ENCODE measurements at places on chromosomes 5 and 9.
A peak's percentile ranks its signal among the peaks of the same experiment; 100 is the strongest.

DNA sequence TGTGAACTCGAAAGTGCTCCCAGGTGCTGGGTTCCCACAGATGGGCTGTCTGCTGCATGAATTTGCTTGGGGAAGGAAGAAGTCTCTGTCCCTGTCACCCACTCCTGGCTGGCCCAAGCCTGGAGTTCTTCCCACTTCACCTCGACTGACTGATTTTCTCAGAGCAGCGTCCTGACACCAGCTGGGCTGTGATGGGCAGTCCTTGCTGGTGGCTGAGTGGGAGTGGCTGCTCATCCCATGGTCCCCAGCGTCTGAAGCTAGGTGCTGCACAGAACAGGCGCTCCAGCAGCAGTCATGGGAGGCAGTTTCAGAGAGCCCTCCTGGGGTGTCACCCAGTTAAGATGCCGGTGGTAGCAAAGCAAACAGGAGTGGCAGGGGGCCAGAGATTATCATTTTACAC lies 10.1 kb upstream of the NEURL1B start:
- DNase-seq, result no peak

- DNase-seq, result no peak
Observed at GRCh38 chr5:155455791-155456514, 442.4 kb downstream of the KIF4B start.

- peak; percentile 19 for DNase-seq
Observed at GRCh38 chr5:138353560-138354080, 1.1 kb downstream of the KDM3B start.

- DNase-seq, result no peak
Observed at GRCh38 chr5:181163487-181164075, 16.2 kb downstream of the OR2V2 start.

DNA sequence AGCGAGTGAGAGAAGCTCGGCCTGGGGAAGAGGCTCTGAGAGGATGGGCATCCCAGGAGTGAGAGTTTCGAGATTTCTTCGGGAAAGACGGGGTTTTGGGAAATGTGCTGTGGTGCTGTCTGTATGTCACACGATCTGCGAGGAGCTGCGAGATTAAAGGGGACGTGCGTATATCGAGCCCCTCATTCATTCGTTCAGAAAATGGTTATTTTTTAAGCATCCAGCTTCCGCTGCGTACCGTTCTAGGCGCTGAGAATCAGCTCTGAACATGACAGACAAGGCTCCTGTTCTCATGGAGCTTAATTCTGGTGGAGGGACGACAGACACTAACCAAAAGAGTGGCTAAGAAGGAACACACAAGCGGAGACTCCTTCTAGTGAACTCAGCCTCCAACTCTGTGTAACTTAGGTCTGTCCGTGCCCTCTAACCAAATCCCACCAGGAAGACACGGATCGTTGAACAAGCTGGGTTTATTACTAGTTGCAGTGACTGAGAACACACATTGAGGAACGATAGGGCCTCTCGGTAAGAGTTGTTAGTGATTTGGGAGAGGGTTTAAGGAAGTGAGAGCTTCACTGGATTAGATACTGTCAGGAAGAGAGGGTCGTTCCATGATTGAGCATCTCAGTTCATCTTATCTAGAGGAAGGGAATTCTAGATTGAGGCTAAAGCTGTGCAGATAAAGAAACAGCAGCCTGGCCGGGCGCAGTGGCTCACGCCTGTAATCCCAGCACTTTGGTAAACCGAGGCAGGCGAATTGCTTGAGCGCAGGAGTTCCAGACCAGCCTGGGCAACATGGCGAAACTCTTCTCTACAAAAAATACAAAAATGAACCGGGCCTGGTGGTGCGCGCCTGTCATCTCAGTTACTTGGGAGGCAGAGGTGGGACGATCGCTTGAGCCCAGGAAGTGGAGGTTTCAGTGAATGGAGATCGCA lies 1.0 kb upstream of the FBXW11 start:
- DNase-seq, result no peak

- no peak for DNase-seq
Observed at GRCh38 chr5:54713923-54714581, 196.5 kb downstream of the SNX18 start.

GRCh38 chr5:32276173-32276853 lies 36.4 kb downstream of the MTMR12 start:
- no peak for DNase-seq

DNA sequence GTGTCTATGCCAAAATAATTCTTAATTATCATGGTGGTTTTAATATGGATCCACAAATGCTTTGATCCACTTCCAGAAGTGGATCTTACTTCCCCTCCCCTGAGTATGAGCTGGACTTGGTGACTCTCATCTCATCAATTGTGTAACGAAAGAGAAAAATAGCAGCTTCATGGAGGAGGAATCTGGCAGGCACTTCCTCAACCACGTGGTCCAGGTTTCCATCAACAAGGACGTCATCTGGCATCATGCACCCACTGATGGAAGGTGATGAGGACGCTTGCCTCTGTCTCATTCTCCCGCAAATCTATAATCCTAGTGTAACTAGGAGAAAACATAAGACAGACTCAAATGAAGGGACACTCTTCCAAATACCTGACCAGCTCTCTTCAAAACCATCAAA lies 54.6 kb upstream of the S1PR3 start:
- no peak for DNase-seq

DNA sequence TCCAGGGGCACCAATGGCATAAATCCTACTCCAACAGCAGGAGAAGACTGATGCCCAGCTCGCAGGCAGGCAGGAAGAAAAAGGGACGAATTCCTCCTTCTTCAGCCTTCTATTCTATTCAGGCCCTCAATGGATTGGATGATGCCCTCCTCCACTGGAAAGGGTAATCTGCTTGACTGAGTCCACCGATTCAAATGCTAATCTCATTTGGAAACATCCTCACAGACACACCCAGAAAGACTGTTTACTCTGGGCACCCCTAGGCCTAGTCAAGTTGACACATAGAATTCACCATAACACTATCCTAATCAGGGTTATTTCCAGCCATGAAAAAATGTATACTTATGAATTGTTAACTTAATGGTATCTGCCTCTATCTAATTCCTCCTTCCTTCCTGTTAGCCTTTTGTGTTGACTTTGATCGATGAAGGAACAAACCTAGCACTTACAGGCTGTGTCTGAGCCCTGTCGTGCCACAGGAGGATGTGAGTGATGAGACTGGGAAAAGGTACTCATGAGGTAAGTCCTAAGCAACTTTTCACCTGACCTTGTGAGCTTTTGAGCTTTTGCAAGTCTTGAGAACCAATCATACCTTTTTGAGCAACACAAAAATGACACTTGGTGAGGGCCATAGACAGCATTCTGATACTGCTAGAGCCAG lies 36.5 kb downstream of the FOXD1 start:
- no peak for DNase-seq

GRCh38 chr9:87766697-87767096 lies 40.8 kb downstream of the CTSL start:
- no peak for DNase-seq

- no peak for DNase-seq
Observed at GRCh38 chr5:98964621-98965020, 35.8 kb upstream of the CHD1 start.

DNA sequence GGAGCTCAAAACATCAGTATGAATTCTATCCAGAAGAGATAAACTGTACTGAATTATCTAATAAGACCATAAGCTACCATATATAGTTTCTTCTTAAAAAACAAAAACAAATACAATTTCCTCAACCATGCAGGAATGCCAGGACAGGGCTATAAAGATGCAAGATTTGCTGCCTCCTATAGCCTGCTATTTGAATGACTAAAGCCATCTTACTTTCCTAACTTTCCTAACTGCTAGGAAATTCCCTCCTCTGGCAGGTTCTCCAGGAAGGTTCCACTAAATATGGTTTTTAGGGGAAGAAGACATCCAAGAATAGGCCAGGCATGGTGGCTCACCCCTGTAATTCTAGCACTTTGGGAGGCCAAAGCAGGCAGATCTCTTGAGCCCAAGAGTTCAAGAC lies 15.1 kb downstream of the KIF27 start:
- DNase-seq, result no peak

DNA sequence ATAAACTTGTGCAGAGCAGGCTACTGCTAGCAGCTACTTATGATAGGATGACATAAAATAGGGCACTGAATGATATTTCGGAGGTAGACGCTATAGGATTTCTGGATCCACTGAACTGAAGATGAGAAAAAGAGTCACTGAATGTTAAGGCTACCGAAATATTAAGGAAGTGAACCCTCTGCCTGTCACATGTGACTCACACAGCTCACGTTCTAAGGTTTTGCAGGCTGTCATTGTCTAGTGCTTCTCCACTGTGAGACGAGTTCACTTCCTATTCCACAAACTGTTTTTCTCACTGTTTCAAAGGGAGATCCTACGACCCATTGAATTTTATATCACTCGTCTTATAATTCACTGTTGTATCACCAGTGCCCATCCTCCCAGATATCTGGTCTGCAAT lies 100.8 kb downstream of the CTNND2 start:
- DNase-seq, result no peak

DNA sequence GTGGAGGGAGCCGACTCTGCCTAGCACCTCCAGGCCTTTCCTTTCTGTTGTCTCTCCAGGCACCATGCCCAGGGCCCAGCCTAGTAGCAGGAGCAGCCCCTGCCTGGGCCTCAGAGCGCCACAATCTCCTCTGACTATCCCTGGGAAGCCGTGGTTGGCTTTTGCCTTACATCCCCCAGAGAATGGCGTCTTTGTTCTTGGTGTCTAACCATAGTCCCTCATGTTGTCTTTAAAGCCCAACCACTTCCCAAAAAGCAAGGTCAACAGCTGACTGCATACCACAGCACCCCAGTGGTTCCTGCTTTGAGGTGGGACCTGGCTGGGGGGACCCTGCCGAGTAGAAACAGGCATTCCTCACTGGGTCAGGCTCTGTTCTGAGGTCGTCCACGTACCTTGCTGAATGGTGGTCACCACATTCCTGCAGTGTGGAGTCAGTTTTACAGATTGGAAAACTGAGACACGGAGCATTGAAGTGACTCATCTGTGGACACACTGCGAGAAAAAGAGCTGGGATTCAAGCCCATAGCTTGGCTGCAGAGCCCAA lies 13.7 kb upstream of the CERCAM start:
- DNase-seq, result no peak

- DNase-seq, result no peak
Observed at GRCh38 chr5:128674837-128675446, 136.9 kb upstream of the FBN2 start.

DNA sequence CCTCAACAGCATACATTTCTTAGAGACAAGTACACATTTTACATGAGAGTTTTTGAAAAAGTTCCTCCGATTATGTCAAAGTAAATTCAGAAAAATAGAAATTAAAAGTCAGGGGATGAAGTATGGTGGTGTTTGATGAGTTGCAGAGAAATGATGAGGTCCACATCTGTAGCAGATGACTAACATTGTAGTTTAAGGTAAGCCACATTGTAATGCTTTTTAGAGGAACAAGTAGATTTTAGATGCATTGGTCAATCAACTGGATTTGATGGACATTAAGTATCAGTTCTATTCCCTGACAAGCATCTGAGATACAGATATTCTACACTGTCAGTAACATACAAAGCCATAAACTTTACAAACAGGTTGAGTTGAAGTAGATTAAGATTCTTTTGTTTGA lies 402.4 kb upstream of the RORB start:
- DNase-seq, result no peak

- no peak for DNase-seq
Observed at GRCh38 chr5:175489693-175490443, 11.5 kb downstream of the SFXN1 start.

- DNase-seq, result no peak
Observed at GRCh38 chr9:4508907-4509589, 18.8 kb downstream of the SLC1A1 start.

DNA sequence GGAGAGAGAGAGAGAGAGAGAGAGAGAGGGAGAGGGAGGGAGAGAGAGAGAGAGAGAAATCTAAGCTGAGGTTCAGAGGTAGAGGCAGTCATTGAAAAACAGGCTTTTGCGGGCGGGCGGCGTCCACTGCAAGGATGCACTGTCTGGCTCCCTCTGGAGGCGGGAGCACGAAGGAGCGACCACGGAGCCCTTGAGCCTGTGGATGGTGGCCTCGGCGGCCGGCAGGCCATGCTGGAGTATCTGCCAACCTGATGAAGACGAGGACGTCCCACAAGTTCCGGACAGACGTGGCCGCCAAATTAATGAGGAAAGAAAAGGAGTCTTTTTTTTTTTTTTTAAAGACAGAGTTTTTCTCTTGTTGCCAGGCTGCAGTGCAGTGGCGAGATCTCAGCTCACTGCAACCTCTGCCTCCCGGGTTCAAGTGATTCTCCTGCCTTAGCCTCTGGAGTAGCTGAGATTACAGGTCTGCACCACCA lies 2.2 kb upstream of the CCDC125 start:
- DNase-seq, result peak; percentile 68

- no peak for DNase-seq
Observed at GRCh38 chr9:35914301-35914807, 5.1 kb downstream of the SPAAR start.

GRCh38 chr5:174563899-174564298 lies 160.5 kb upstream of the MSX2 start:
- DNase-seq, result no peak

DNA sequence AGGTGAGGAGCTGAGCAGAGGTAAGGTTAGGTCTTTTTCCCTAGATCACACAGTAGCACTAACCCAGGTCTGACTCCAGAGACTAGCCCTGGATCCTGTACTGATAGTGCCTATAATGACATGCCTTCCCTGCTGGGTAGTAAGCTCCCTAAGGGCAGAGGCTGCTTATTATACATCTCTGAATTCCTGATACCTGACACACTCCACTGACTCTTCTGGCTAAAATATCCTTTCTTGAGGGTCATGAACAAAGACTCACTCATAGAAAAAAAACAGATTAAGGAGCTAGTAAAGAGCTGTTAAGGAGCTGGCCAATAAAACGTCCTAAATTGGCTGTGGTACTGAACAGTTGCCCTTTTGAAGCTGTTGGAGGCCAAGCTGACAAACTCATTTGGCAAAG lies 149.0 kb upstream of the ITGA1 start:
- DNase-seq, result no peak

- peak; percentile 79 for DNase-seq
Observed at GRCh38 chr5:178113141-178113787, at the start of gene N4BP3. N4BP3 (plus strand) TSS chr5:178113532; CDS start chr5:178119584, 6,052 bp downstream.

- DNase-seq, result no peak
Observed at GRCh38 chr5:143314659-143315058, 88.8 kb downstream of the NR3C1 start.

DNA sequence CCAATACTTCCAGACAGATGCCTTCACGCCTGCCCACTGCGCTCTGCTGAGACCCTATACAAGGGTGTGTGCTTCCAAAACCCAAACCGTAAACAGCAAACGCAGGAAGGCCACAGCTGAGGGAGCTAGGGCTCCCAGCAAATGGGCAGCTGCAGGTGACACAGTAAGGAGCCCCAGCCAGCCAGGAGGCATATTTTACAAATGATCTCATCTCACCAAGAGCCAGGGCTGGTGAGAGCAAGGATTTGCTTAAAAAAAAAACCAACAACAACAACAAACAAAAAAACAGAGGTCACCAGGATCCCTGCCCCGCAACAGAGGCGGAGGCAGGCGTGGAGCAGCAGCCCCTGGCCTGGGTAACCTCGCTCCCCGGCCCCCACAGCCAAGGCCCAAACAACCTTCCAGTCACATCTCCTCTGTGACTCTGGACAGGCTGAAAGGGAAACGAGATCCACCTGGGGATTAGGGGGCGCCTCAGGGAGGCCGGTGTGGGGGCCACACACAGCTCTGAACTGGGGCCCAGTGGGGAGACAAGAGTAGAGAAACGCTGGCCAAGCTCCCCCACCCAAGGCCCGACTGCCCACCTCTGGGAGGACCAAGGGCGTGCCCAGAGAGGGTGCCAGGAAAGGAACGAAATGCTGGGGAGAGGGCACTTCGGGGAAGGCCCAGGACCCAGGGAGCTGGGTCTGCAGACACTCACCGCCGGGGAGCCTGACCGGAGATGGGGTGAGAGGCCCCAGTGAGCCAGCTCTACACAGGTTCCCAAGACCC lies 3.3 kb downstream of the NACC2 start:
- DNase-seq, result no peak

- no peak for DNase-seq
Observed at GRCh38 chr5:148858106-148858505, 31.7 kb downstream of the ADRB2 start.
